ENCODE measurements at places on chromosomes 5 and 9.

GRCh38 chr9:70485273-70485858 lies 70.9 kb upstream of the KLF9 start:
- no peak for DNase-seq

DNA sequence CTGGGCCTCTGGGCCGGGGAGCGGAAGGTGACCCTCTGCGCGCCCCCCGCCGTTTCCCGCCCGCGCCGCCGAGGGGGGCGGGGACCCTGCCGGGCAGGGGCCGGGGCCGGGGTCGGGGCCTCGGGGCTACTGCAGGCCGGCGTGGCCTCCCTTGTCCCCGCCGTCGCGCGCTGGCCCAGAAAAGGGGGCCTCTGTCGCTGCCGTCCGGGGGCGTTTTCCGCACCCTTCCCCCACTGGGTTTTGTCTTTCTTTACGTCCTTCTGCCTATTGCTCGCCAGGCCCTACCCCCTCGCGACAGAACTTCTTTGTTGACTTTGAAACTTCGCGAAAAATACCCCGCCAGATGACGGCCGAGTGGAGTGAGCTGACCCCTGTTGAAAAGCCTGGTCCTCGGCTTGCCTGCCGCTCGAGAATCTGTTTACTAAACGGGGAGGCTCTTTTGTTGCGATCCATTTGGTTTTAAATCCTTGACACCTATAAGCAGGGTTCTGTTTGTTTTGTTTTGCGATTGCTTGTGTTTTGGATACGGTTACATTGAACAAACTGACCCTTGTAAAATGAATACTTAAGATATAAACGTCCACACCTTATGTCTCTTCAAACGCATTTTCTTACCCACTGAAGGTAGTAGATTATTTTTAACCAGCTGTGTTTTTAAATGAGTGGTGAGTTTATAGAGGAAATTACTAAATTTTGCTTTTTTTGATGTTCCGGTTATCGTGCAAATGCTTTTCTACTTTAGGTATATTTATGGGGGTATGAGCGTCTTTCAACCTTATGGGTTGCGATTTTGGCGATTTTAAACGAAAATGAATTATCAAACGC lies 765 bp downstream of the MARCHF6 start:
- DNase-seq = peak; percentile 33

- DNase-seq = no peak
Observed at GRCh38 chr5:124812771-124813358, 66.4 kb upstream of the ZNF608 start.

GRCh38 chr5:163503106-163504078 lies 2.0 kb upstream of the MAT2B start:
- peak; percentile 19 for DNase-seq

DNA sequence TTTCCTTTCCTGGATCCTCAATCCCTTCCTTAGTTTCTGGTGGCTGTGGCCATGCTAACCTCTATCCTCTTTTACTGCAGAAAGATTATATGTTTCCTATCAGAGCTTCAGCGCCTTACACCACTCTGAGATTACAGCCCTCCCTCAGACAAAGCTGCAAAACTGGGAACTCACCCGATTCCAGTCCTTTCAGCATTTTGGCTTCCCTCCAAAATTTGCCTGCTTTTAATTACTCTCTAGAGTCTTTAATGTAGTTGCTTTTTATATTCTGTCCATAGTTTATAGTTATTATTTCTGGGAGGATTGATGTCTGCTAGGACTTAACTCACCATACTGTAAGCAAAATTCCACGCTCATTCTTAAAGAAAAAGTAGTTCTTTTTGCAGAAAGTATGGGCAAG lies 110.2 kb downstream of the NSG2 start:
- no peak for DNase-seq

DNA sequence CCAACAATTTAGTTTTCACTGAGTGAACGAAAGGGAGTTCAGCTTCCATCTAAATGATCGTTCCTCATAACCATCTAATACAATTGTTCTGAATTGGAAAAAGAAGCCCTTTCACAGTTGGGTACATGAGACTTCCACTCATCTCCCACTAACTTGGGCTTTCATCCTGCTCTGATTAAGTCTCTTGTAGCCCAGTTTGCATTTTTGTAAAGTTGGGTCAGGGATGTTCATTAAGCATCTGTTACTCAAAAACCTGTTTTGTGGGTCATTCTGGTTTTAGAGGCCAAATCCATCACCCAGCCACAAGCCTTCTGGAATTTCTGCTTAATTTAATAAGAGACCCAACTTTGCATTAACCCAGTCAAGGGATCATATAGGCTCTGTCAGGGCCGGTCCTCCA lies 385.3 kb downstream of the BNC2 start:
- no peak for DNase-seq

DNA sequence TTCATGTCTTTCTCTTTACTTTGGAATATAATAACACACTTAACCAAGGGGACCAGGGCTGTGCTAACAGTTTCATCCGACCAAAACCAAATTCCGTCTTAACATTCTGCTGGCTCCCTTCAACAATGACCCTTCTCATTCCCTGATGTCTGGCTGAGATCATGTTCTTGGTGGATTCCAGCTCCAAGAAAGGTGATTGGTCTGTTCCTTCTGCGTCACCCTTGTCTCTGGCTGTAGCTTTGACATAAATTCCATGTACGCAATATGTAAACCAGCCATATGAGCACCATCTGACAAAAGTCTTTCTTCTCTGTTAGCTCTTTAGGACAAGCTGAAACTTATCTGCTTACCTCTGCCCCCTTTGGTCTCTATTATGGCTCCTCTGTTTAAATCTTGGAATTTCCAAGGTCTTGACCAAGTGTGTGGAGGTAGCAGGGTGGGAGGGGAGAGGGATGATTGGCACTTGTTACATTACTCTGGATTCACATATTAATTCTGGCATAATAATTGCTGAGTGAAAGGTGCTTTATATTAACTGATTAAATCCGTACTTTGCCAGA lies 45.7 kb upstream of the HSD17B4 start:
- DNase-seq = no peak

GRCh38 chr5:157669701-157670097 lies 1.6 kb upstream of the C5orf52 start:
- no peak for DNase-seq

DNA sequence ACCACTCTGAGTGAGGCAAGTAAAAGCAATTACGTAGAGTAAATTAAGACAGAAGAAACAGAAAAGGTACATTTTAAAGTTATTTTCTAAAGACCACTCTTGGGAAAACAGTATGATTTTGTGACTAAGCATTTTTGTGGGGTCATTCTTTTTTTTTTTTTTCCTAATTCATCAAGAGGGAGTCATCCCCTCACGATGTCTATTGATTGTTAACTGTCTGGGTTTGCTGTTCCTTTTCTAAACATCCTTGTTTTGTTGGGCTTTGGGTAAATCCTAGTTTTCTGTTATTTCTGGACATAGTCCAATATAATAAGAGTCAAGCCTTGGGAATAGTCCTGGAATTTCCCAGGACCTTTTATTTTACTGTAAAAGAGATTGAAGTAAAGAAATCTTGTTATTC lies 63.8 kb downstream of the ANKRD55 start:
- DNase-seq = no peak
